Small intestine (tissue), 16 donors: ENCODE measurements at places on chromosomes 13 and 19. TPM values are rescaled to one million over a fixed set of nuclear protein-coding genes. Genes with fewer than 3 reads are reported as not detected.

ZNF578 gene
- 0.73 TPM for polyA plus RNA-seq

KLK14 gene
- 0.22 TPM for polyA plus RNA-seq

GNG7 gene
- 2.6 TPM for polyA plus RNA-seq

POLR2E gene
- polyA plus RNA-seq = 143 TPM

CA11 gene
- polyA plus RNA-seq = 21.2 TPM

DNA sequence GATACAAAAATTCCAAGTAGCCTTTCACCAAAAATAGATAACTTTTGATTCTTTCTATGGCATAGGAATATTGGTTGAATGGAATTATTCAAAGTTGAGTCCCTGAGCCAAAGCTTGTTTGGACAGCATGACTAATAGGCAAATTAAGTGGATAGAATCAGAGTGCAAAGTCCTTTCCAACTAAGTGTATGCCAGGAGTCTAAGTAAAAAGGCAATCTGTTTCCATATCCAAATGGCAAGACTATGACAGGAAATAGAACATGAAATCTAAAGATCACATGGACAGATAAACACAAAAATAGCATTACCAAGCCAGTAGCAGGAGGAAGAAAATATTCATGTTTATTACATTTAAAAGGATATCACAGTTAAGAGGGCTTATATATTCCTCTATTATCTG, 804.6 kb downstream of the SLITRK6 start:
- H3K27me3 ChIP-seq = no peaks in the 10 kb centered on the region
- no peak overlapping the region for H3K4me3 ChIP-seq
- no peak overlapping the region for H3K27ac ChIP-seq
- H3K4me1 ChIP-seq = no peaks in the 10 kb centered on the region
- peak; percentile 3 for DNase-seq

- H3K4me1 ChIP-seq = no peaks in the 10 kb centered on the region
- no peaks in the 10 kb centered on the region for H3K36me3 ChIP-seq
- H3K27ac ChIP-seq = no peak overlapping the region
Observed at GRCh38 chr13:51524312-51524711, 60.0 kb upstream of the WDFY2 start.

- H3K4me1 ChIP-seq = no peaks in the 10 kb centered on the region
- H3K27me3 ChIP-seq = no peaks in the 10 kb centered on the region
- no peak for DNase-seq
- no peaks in the 10 kb centered on the region for H3K36me3 ChIP-seq
- H3K27ac ChIP-seq = no peak overlapping the region
Observed at GRCh38 chr13:94431574-94431973, 47.9 kb downstream of the DCT start.

DNA sequence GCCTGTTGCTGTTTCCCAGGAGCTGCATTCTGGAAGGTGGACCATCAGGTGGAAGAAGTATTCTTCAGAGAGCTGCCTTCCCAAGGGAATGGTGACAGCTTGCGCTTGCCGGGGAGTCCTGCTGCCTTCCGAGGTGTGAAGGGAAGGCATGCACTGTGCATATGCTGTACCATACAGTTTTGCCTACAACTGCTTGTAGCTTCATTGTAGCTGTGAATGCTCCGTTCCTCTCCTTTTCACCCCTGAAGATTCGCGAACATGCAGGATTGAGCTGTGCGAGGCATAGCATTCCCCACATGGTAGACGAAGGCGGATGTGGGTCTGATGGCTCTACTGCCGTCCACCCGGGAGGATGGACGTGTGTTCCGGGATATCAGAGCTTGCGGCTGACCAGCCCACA, 243.2 kb upstream of the TSHZ3 start:
- no peak overlapping the region for H3K27ac ChIP-seq
- no peak overlapping the region for H3K4me3 ChIP-seq
- H3K4me1 ChIP-seq = no peaks in the 10 kb centered on the region

- H3K4me3 ChIP-seq = no peak overlapping the region
- H3K36me3 ChIP-seq = no peaks in the 10 kb centered on the region
- no peaks in the 10 kb centered on the region for H3K27me3 ChIP-seq
- DNase-seq = no peak
- H3K4me1 ChIP-seq = no peaks in the 10 kb centered on the region
Observed at GRCh38 chr13:80374901-80375300, 34.0 kb upstream of the SPRY2 start.

GRCh38 chr19:53521373-53522202, 16.4 kb upstream of the ZNF331 start:
- H3K27me3 ChIP-seq = no peaks in the 10 kb centered on the region
- peak overlapping the region; percentile 63 for H3K4me3 ChIP-seq
- no peak overlapping the region for H3K27ac ChIP-seq
- H3K4me1 ChIP-seq = no peaks in the 10 kb centered on the region
- no peaks in the 10 kb centered on the region for H3K36me3 ChIP-seq

DNA sequence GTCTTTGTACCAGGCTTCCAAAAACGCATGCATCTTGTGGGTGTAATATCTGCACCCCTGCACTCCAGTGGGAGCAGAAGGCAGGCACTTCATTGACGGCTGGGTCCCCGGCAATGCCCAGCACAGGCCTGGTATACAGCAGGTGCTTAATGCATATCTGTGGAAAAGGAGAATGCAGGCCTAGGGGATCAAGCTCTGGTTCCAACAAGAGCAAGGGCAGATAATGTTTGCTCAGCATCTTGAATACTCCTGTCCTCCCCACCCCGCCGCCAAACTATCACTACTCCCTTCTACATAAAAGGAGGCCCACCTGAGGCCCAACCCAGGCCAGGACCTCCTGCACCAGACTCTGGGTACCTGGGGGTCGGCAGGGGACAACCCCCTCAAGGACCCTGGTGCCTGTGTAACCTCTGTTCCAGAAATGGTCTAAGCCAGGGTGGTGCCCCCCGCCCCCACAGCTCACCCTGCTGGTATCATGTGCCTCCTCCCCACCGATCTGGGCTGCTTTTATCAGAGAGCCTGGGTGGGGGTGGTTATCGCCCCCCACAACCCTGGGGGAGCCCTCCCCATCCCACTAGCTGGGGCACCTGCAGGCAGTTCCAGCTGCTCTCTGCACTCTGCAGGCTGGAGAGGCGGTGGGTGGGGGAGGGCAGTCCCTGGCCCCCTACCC, 4.8 kb downstream of the KLF16 start:
- H3K4me3 ChIP-seq = no peak overlapping the region
- H3K4me1 ChIP-seq = peaks cover 26% of the 10 kb centered on the region
- peak overlapping the region; percentile 98 for H3K27ac ChIP-seq

- DNase-seq = no peak
- no peak overlapping the region for H3K4me3 ChIP-seq
- no peaks in the 10 kb centered on the region for H3K4me1 ChIP-seq
- no peak overlapping the region for H3K27ac ChIP-seq
- no peaks in the 10 kb centered on the region for H3K27me3 ChIP-seq
Observed at GRCh38 chr13:87035526-87035925, 635.6 kb upstream of the SLITRK5 start.

GRCh38 chr19:4374498-4375163, 25.7 kb downstream of the SH3GL1 start:
- DNase-seq = peak; percentile 90
- no peak overlapping the region for H3K4me3 ChIP-seq
- peak overlapping the region; percentile 87 for H3K27ac ChIP-seq
- peaks cover 80% of the 10 kb centered on the region for H3K36me3 ChIP-seq
- no peaks in the 10 kb centered on the region for H3K27me3 ChIP-seq

GRCh38 chr19:37886571-37886970, 19.8 kb downstream of the WDR87 start:
- no peak overlapping the region for H3K4me3 ChIP-seq
- H3K36me3 ChIP-seq = no peaks in the 10 kb centered on the region
- H3K27me3 ChIP-seq = peaks cover 7% of the 10 kb centered on the region
- no peaks in the 10 kb centered on the region for H3K4me1 ChIP-seq
- no peak overlapping the region for H3K27ac ChIP-seq

GRCh38 chr13:25147638-25148401, 24.3 kb downstream of the AMER2 start:
- H3K27ac ChIP-seq = no peak overlapping the region
- H3K4me1 ChIP-seq = no peaks in the 10 kb centered on the region
- H3K4me3 ChIP-seq = no peak overlapping the region
- DNase-seq = no peak

GRCh38 chr13:109126891-109127641, 497.7 kb downstream of the MYO16 start:
- H3K36me3 ChIP-seq = no peaks in the 10 kb centered on the region
- no peak overlapping the region for H3K4me3 ChIP-seq
- no peaks in the 10 kb centered on the region for H3K4me1 ChIP-seq
- H3K27ac ChIP-seq = no peak overlapping the region
- DNase-seq = no peak

GRCh38 chr13:60612593-60612992, 215.6 kb downstream of the TDRD3 start:
- no peak overlapping the region for H3K27ac ChIP-seq
- no peaks in the 10 kb centered on the region for H3K4me1 ChIP-seq
- H3K36me3 ChIP-seq = no peaks in the 10 kb centered on the region
- no peak overlapping the region for H3K4me3 ChIP-seq

GRCh38 chr19:16661480-16662034, 618 bp downstream of the TMEM38A start:
- H3K36me3 ChIP-seq = no peaks in the 10 kb centered on the region
- peaks cover 4% of the 10 kb centered on the region for H3K4me1 ChIP-seq
- H3K27me3 ChIP-seq = no peaks in the 10 kb centered on the region
- peak overlapping the region; percentile 57 for H3K4me3 ChIP-seq

DNA sequence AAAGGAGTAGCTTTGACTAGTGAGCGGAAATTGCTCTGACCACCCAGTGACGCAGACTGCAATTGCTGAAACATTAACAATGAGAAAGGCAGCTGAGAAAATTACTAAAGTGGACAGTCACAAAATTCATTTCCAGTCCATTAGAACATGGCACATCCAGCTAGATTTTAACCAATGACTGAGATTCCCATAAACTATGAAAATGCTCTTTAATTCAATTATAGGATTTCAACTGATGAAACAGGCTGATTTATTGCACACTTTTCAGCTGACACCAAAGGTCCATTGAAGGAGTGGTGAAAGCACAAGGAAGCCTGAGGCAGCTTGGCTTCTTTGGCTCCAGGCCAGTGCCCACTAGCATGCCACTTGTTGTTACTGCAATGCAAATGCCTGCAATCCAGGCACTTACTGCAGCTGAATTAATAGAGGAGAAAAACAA, 933.4 kb downstream of the SLITRK6 start:
- DNase-seq = no peak
- no peaks in the 10 kb centered on the region for H3K36me3 ChIP-seq

- no peak overlapping the region for H3K27ac ChIP-seq
- H3K27me3 ChIP-seq = no peaks in the 10 kb centered on the region
- no peak for DNase-seq
- H3K36me3 ChIP-seq = peaks cover 49% of the 10 kb centered on the region
- no peak overlapping the region for H3K4me3 ChIP-seq
Observed at GRCh38 chr19:52200044-52200443, 10.2 kb downstream of the PPP2R1A start.

GRCh38 chr13:93397619-93398018, 171.0 kb downstream of the GPC6 start:
- H3K27ac ChIP-seq = no peak overlapping the region
- H3K4me3 ChIP-seq = no peak overlapping the region
- H3K4me1 ChIP-seq = no peaks in the 10 kb centered on the region
- DNase-seq = no peak
- no peaks in the 10 kb centered on the region for H3K36me3 ChIP-seq

GRCh38 chr13:100898431-100898830, 223.8 kb upstream of the TMTC4 start:
- no peak overlapping the region for H3K4me3 ChIP-seq
- H3K36me3 ChIP-seq = no peaks in the 10 kb centered on the region
- no peaks in the 10 kb centered on the region for H3K4me1 ChIP-seq
- H3K27ac ChIP-seq = no peak overlapping the region
- H3K27me3 ChIP-seq = no peaks in the 10 kb centered on the region

DNA sequence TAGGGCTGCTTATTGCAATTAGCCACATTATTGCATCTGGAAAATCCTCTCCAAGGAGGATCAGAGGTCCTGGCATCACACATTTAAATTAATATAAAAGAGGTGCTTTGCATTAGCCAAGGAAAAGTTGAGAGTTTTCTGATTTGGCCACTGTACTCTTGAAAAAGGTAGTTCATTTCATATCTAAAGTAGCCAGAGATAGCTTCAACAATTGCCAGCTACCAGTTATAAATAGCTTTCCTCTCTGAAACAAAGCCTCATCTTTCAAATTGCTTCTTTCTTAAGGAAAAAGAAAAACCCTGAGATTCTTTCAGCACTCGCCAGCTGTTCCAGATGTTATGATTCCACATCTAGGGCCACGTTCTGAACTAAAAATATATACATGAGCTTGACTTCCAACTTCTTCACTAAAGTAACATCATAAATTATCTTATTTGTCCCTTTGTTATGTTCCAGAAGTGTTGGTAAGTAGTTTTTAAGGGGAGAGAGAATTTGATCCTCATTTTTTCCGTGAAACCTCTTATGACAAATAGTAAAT, 69.6 kb downstream of the ERCC5 start:
- no peaks in the 10 kb centered on the region for H3K27me3 ChIP-seq
- DNase-seq = no peak
- no peaks in the 10 kb centered on the region for H3K36me3 ChIP-seq
- no peak overlapping the region for H3K4me3 ChIP-seq
- no peaks in the 10 kb centered on the region for H3K4me1 ChIP-seq

DNA sequence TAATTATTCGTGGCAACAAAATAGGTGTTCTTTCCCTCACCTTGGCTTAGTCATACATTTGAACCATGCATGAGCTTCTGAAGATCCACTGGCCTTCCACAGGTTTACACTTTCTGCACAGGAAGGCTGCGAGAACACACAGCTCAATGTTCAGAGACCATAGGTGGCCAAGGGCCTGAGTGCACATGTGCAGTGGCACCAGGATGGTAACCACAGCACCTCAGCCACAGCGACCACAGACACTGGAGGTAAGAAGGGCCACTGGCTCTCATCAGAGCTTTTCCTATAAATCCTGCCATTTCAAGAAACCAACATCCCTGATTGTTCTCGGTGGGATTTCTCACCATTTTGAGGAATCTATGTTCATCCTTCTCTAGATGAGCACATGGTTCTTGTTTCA, 1.6 kb downstream of the DCLK1 start:
- no peak overlapping the region for H3K27ac ChIP-seq
- H3K4me1 ChIP-seq = no peaks in the 10 kb centered on the region
- H3K36me3 ChIP-seq = no peaks in the 10 kb centered on the region
- DNase-seq = no peak

DNA sequence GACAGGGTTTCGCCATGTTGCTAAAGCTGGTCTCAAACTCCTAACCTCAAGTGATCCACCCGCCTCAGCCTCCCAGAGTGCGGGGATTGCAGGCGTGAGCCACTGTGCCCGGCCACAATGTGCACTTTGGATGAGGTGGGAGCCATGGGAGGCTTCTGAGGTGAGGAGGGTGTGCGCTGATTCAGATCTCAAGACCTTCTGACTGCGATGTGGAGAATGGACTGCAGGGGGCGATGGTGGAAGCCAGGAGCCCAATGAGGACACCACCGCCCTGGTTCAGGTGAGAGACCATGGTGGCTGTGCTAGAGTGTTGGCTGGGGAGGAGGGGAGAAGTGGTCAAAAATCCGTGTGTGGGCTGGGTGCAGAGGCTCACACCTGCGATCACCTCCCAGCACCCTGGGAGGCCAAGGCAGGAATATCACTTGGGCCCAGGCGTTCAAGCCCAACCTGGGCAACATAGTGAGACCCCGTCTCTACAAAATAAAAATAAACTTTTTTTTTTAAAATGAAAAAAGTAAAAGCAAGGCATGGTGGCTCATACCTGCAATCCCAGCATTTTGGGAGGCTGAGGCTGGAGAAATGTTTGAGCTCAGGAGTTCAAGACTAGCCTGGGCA, 5.6 kb downstream of the INAFM1 start:
- H3K27me3 ChIP-seq = no peaks in the 10 kb centered on the region
- H3K36me3 ChIP-seq = no peaks in the 10 kb centered on the region
- DNase-seq = no peak
- H3K4me1 ChIP-seq = no peaks in the 10 kb centered on the region
- H3K27ac ChIP-seq = no peak overlapping the region

- no peak overlapping the region for H3K4me3 ChIP-seq
- DNase-seq = no peak
- H3K27ac ChIP-seq = no peak overlapping the region
- no peaks in the 10 kb centered on the region for H3K4me1 ChIP-seq
- H3K27me3 ChIP-seq = no peaks in the 10 kb centered on the region
- peaks cover 4% of the 10 kb centered on the region for H3K36me3 ChIP-seq
Observed at GRCh38 chr13:46006688-46007452, 45.7 kb downstream of the ZC3H13 start.
